ENCODE measurements at places on chromosomes 1 and 21.

- no peak for DNase-seq
Observed at GRCh38 chr21:27173053-27173452, 206.2 kb upstream of the ADAMTS5 start.

DNA sequence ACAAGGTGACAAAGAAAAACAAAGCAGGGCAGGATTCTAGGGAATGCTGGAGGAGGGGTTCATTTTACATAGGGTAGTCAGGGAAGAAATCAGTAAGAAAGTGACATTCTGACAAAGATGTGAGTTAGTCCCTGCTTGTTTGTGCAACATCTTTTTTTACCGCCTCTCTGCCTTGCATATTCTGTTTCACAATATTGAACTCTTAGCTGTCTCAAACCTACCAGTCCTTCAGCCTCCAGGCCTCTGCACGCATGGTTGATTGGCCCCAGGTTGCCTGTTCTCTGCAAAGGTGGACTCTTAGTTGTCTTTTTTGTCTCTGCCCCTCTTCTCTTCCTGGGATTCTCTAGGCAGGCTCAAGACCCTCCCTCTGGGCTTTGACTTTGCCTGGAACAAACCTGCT is 152.2 kb upstream of the RUNX1 start:
- no peak for DNase-seq

- no peak for DNase-seq
Observed at GRCh38 chr1:35737120-35737519, 18.4 kb upstream of the C1orf216 start.

DNA sequence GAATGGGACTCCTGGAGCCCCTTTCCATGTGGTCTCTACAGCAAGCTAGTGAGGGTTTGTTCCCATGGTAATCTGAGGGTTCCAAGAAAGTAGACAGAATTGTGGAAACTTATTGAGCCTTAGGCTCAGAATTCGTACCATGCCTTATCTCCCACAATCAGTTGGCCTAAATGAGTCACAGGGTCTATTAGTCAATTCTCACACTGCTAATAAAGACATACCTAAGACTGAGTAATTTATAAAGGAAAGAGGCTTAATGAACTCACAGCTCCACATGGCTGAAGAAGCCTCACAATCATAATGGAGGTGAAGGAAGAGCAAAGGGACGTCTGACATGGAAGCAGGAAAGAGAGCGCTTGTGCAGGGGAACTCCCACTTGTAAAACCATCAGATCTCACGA is 106.6 kb upstream of the CXADR start:
- peak; percentile 4 for DNase-seq

GRCh38 chr1:213871179-213871578 is 116.6 kb upstream of the PROX1 start:
- DNase-seq: no peak

Data from HT-29 (cell line).